ENCODE measurements at places on chromosomes 1 and 21. TPM values are rescaled to one million over a fixed set of nuclear protein-coding genes. Genes with fewer than 3 reads are reported as not detected.

The RGS2 gene
- polyA plus RNA-seq = 128 TPM

The NEK7 gene
- 41.3 TPM for polyA plus RNA-seq

The NPHS2 gene
- not detected for polyA plus RNA-seq

The VASH2 gene
- 0.04 TPM for polyA plus RNA-seq

The TMEM79 gene
- polyA plus RNA-seq = 14.2 TPM

The EXTL1 gene
- 0.13 TPM for polyA plus RNA-seq

The AADACL3 gene
- not detected for polyA plus RNA-seq

The CHRNB2 gene
- 0.09 TPM for polyA plus RNA-seq

The TSPAN2 gene
- 1.1 TPM for polyA plus RNA-seq

The CFAP107 gene
- not detected for polyA plus RNA-seq

The LEMD1 gene
- polyA plus RNA-seq = 0.91 TPM

The C1orf56 gene
- polyA plus RNA-seq = 0.39 TPM

The CCDC17 gene
- polyA plus RNA-seq = 0.37 TPM

The PRR9 gene
- 2.6 TPM for polyA plus RNA-seq

The ZFP69 gene
- polyA plus RNA-seq = 3.5 TPM

The ATP8B2 gene
- polyA plus RNA-seq = 9.5 TPM

The EDARADD gene
- polyA plus RNA-seq = 11.4 TPM

The CYP4Z1 gene
- not detected for polyA plus RNA-seq

The DDR2 gene
- polyA plus RNA-seq = 0.43 TPM

The PTGS2 gene
- polyA plus RNA-seq = 117 TPM

The FAM151A gene
- polyA plus RNA-seq = 0.07 TPM

The BCL2L15 gene
- polyA plus RNA-seq = 0.09 TPM

The SELE gene
- not detected for polyA plus RNA-seq

The PLA2G2C gene
- polyA plus RNA-seq = not detected

The NEK2 gene
- polyA plus RNA-seq = 0.99 TPM

The KRTAP13-2 gene
- not detected for polyA plus RNA-seq

The AMY1C gene
- not detected for polyA plus RNA-seq

The TMEM81 gene
- 1.4 TPM for polyA plus RNA-seq

The TMEM200B gene
- 0.59 TPM for polyA plus RNA-seq

The VWA5B1 gene
- not detected for polyA plus RNA-seq

The DNAH14 gene
- polyA plus RNA-seq = 2.5 TPM

All from keratinocyte (primary cell).